Glomerular endothelial cell (primary cell): ENCODE measurements at places on chromosomes 2 and 18.

DNA sequence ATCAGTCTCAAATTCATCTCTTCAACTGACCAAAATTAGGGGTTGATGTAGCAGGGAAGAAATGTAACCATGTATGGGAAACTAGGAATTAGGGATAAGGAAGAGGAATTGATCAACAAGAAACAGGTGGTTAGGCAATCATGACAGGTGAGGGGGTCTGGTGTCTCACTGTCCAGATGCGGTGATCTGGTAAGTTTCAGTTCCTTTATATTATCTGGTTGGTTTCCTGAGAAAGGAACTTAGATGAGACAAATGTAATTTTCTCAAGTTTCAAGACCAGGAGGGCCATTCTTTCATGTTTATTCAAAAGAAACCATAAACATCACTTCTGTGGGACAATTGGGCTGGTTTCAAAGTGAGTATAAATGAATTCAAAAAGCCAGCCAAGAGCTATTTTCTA is 306.2 kb upstream of the KCNJ3 start:
- no peak for DNase-seq

DNA sequence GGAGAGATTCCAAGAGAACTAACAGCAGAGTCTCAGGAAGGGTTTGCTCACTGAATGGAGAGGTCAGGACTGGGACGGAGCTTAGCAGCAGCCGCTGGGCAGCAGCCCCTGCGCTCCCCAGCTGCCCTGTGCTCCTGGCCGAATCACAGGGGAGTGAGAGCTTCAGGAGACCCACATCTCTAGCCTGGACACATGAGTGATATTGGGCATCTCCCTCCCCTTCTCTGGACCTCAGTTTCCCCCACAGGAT is 511 bp downstream of the MATN3 start:
- DNase-seq = no peak

GRCh38 chr2:222290736-222291484 is 7.9 kb downstream of the PAX3 start:
- no peak for DNase-seq

DNA sequence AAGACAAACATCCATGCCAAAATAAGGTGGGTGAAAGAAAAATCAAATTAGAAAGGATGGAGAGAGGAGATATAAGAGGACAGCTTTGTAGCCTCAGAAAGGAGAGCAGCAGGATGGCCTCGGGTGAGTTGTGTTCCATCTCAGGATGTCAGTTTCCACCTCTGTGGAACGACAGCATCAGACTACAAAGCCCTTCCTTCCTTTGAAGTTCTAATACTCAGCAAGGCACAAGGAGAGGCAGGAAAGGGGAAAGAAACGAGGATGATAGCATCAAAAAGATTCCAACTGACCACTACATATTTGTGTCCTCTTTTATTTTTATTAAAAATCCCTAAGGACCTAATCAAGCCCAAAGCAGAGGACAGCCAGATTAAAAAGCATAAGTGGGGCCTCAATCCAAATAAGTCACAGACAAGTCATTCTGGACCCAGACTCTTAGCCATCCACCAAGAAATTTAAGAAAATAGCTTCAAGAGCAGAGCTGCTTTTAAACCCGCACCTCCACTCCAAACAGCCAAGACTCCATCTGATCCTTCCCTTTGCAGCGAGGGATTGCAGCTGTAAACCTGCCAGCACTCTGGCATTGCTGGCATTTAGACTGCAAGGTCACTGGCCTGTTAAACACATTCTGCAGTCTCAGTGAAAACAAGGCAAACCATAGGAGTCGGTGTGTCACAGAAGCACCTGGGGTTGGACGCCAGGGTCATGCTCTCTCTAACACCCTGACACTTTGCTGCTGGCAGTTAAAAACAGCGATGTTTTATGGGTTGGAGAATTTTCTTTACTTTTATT is 314.5 kb upstream of the CHAC2 start:
- no peak for DNase-seq

GRCh38 chr18:25494888-25495287 is 142.9 kb upstream of the ZNF521 start:
- DNase-seq = no peak

GRCh38 chr18:48186861-48187260 is 222.3 kb downstream of the ZBTB7C start:
- DNase-seq = no peak

DNA sequence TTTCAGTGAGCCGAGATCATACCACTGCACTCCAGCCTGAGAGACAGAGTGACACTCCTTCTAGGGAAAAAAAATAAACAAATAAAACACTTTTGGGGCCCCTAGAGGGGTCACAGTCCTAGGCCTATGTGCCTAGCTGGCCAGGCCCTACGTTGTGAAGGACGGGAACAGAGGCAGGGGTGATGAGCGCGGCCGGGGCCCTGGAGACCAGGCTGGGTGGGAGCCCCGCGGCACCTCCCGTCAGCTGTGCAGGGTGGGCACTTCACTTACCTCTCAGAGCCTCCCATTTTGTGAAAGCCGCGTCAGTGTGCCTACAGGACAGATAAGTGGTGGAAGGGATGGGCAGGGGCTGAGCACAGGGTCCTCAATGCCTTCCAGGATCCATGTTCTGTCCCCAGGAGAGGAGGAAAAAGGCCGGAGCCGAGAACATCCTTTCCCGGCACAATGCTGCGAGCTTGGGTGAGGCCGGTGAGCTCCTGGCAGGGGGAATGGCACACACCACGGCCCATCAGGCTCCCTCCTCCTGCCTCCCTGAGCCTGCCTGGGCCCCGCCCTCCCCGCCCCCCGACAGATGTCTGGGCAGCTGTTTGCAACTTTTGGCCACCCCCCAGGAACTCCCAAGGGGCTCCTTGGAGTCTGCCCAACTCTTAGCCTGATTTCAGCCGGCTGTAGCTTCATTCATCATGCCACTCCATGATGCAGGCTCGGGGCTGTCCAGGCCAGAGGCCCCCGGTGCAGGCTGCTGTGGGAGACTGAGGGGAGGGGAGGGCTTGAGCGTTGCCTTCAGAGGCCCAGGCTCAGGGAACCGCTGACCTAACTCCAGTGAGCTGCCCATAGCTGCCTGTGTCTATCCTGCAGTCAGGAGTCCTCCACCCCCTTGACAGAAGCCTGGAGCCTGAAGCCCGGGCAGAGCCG is 196.5 kb downstream of the TFCP2L1 start:
- DNase-seq = no peak

DNA sequence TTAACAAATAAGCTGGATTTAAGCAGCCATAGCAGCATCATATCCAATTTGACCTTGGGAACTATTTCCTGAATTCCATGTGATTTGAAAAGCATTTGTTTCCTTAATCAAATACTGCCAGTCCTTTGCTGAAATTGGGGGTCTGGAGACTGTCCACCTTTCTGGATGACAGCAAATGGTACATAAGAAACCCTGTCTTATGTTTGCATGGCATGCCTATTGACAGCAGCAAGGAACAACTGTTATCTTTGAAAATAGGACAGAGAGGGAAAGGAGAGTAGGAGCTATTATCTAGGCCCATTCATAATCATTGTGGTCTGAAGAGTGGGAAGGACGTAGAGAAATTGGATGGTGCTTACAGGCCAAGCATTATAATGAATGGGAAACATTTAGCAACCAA is 129.2 kb upstream of the CTNNA2 start:
- DNase-seq = no peak

- no peak for DNase-seq
Measured at GRCh38 chr2:69116438-69116837, 103.5 kb downstream of the ANTXR1 start.

GRCh38 chr18:55235094-55235461 is 275.8 kb upstream of the CCDC68 start:
- DNase-seq = no peak

DNA sequence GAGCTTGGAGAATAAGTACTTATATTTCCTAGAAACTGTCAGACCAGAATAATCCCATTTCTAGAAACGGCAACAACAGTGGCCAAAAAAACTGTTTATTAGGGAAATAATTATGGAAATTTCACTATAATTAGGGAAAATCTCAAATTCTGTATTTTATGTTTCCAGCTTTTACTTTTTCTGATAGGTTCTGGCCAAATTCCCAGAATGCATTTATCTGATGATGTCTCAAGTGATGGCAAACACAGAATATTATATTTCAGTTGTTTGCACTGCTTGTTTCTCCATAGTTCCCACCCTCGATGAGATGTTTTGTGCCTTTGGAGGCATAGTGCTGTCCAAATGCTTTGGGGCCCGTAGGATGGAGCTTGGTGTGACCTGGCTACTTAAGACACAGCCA is 66.9 kb downstream of the AFF3 start:
- no peak for DNase-seq

GRCh38 chr2:239669181-239669898 is 268.5 kb upstream of the HDAC4 start:
- DNase-seq = no peak

DNA sequence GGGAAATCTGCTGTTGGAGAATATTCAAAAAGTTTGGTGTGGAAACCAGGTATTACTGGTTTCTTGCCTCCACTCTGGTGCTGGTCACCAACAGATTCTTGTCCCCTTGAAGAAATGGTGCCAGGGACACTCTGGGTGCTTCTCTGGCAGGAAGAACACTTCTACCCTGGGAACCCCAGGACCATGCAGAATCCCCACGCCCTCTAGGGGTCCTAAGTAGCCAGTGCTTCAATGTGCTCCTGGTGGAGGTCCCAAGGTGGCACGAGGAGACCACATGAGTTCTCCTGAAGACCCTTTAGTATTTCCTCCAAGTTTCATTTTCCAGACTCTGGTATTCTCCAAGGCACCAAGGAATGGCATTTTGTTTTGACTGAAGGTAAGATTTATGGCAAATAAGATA is 380.6 kb downstream of the TSN start:
- no peak for DNase-seq

GRCh38 chr2:145230546-145230945 is 710.6 kb upstream of the ZEB2 start:
- no peak for DNase-seq

GRCh38 chr2:97706708-97707345 is 6.5 kb upstream of the ZAP70 start:
- no peak for DNase-seq

- DNase-seq = no peak
Measured at GRCh38 chr2:118013221-118013723, 598 bp downstream of the CCDC93 start.

GRCh38 chr2:28355521-28356094 is 37.0 kb upstream of the FOSL2 start:
- no peak for DNase-seq

DNA sequence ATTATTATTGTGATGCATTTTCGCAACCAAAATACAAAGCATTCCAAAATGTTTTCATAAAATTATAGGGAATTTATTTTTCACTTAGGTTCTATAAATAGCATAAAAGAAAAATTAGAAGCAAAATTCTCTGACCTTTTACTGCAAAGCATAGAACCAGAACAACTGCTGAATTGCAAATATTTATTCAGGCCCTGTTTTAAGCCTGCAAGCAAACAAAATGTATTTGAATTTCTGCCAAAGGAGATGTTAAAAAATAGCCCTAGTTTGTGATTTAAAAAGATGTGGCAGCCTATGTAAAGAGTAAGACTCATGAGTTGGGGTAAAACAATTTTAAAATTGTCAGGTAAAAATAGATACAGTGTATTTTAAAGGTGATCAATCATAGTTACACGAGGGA is 138.1 kb downstream of the KCNJ3 start:
- DNase-seq = no peak

- no peak for DNase-seq
Measured at GRCh38 chr2:120552079-120552478, 183.6 kb upstream of the GLI2 start.

- no peak for DNase-seq
Measured at GRCh38 chr18:58080451-58080850, 36.4 kb downstream of the NEDD4L start.

DNA sequence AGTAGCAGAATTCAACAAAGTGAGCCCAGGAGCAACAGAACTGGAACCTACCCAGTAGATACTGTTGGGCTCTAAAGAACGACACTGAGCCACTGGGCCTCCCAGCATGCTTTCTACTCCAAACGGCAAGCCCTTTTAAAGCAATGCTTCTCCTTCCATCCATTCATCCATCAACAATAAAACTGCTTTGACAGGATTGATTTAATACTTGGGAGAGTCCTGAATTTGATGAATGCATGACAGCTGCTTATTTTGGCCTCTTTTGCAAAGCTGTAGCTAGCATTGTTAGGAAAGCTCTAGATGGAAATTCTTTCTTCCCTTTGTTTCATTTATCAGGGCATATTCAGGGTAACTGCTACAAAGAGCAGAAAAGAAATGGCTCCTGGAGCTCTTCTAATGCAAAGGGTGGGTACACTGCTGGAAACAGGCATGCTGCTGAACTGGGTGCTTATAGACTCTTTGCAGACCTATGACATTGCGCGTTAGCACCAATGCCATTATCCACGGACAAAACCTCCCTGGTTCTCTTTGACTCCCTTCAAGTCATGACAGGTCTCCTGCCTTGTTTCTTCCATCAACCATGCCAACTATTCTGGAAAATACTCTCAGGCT is 138.4 kb upstream of the HNRNPA3 start:
- no peak for DNase-seq

GRCh38 chr2:47193607-47194006 is 38.5 kb upstream of the STPG4 start:
- no peak for DNase-seq

- no peak for DNase-seq
Measured at GRCh38 chr2:50606860-50607259, 425.1 kb downstream of the NRXN1 start.

GRCh38 chr18:3526421-3527354 is 76.7 kb downstream of the TGIF1 start:
- DNase-seq = no peak

GRCh38 chr18:70216788-70217187 is 11.3 kb upstream of the RTTN start:
- DNase-seq = no peak

GRCh38 chr2:62504657-62505056 is 1.3 kb downstream of the TMEM17 start:
- no peak for DNase-seq

DNA sequence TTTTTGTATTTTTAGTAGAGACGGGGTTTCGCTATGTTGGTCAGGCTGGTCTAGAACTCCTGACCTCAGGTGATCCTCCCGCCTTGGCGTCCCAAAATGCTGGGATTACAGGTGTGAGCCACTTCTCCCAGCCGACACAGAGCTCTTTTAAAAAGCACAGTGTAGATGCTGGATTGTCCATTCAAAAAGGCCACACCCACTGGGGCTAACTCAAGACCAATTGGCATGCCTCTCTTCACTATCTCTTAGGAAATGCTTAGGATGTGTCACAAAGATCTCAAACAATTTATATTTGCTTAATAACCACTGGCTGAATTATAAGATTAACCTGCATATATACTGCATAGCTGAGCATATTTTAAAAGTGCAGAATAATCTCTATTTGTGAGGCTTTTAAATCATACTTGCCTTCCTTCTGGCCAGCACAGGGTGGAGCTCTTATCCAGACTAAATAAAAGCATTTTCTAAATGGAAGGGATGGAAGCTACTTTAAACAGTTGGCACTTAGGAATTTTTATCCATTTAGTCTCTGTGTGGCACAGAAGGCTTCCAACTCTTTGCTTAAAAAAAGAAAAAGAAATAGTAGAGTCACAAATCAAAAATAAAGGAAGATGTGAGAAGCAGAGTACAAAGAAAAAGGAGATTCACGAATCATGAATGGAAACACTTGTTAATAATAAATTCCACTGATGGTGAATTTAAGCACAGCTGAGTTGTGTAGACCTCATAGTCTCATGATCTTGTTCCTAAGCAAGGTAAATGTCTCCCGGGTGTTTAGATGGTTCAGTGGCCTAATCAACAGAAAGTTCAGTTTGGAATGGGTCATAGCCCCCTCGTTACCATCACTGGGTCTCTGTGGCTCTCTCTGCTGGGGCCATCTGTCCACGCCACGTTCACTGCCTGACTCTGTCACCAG is 22.4 kb downstream of the CRYGD start:
- DNase-seq = no peak

GRCh38 chr2:226828191-226828590 is 7.7 kb upstream of the RHBDD1 start:
- no peak for DNase-seq
